Activated CD4-positive, alpha-beta T cell treated with anti-CD3 and anti-CD28 coated beads, Interleukin-2, amount 50 U/mL, for 4 hours (primary cell): ENCODE measurements at places on chromosomes 13 and 19.

DNA sequence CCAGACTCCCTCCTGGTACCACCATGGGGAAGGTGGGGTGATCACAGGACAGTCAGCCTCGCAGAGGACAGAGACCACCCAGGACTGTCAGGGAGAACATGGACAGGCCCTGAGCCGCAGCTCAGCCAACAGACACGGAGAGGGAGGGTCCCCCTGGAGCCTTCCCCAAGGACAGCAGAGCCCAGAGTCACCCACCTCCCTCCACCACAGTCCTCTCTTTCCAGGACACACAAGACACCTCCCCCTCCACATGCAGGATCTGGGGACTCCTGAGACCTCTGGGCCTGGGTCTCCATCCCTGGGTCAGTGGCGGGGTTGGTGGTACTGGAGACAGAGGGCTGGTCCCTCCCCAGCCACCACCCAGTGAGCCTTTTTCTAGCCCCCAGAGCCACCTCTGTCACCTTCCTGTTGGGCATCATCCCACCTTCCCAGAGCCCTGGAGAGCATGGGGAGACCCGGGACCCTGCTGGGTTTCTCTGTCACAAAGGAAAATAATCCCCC lies 505 bp upstream of the CEACAM5 start:
- no peak for DNase-seq

GRCh38 chr19:12680034-12680433 lies 1.6 kb downstream of the DHPS start:
- DNase-seq, result no peak

- no peak for DNase-seq
Measured at GRCh38 chr13:111506125-111506524, 185.7 kb downstream of the TEX29 start.

GRCh38 chr19:15285896-15286591 lies 46.3 kb downstream of the BRD4 start:
- DNase-seq, result no peak

GRCh38 chr13:44711706-44712105 lies 135.6 kb upstream of the TSC22D1 start:
- DNase-seq, result no peak

- DNase-seq, result no peak
Measured at GRCh38 chr13:31914843-31915242, 116.7 kb upstream of the FRY start.
